ENCODE measurements at places on chromosomes 1 and 21.

DNA sequence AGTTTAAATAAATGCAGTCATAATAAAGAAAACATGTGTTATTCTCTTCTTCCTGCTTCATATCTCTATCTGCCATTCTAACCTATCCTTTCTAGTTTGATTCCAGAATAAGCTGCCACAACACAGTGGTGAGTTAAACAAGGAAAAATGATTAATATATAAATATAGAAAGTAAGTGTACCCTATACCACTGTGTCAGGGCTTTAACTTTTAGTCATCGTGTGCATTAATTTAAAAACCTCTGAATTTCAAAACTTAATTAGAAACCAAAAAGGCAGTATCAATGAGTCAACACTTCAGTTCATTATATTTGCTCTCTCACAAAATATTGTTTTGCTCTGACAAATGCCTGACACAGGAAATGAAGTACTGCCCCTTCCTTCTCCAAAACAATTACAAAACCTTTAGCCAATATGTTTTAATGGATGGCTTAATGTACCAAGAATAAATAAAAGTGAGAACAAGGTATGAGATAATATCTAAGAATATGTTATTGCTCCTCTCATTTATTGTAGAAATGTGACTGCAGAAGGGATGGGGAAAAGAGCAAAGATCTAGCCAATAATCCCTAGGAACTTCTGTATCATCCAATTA is 634.8 kb downstream of the KCNT2 start:
- no peak for DNase-seq

DNA sequence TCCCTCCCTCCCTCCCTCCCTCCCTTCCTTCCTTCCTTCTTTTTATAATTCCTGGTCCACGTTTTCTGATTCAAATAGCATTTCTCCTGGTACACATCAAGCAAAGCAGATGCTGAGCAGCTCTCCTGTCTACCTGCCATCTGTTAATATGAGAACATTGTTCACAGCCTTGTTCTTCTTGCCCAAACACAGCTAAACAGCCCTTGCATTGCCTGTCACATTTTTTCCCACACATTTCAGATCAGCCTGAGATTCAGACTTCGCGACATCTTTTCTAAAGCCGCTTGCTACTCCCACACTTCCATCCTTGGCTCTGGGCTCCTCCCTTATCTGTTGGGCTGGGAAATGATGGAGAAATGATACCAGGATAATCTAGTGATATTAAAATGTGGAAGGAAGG is 200.5 kb downstream of the PCP4 start:
- DNase-seq, result no peak

DNA sequence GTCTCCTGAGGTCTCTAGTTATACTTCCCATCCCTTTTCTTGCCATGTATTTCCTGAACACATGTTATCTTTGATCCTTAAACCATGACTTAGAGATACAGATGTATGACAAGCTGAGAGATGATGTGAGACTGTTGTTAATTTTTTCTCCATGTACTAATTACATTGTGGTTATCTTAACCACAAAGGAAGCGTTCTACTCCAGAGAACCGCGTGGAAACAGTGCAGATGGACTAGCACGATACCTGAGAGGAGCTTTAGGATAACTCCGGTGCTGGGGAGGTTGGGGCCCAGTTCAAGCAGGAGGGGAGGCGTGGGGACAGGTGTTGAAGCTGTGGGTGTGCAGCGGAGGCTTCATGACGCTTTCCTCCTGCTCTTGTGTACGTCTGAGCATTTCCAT is 17.5 kb downstream of the PDE9A start:
- no peak for DNase-seq

DNA sequence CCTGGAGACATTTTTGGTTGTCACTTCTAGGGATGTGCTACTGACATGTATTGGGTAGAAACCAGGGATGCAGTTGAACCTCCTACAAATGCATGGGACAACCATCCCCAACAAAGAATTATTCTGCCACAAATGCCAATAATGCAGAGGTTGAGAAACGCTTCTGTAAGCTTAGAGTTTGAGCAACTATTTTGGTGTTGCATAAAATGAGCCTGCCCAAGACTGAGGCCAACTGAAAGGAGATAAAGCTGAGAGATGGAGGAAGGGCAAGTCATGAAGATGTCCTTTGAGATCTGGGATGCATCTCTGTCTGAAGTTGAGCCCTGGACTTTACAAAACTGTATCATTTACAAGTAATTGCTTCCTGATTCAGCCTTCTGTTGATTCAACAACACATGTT is 106.9 kb downstream of the KCNJ15 start:
- no peak for DNase-seq

DNA sequence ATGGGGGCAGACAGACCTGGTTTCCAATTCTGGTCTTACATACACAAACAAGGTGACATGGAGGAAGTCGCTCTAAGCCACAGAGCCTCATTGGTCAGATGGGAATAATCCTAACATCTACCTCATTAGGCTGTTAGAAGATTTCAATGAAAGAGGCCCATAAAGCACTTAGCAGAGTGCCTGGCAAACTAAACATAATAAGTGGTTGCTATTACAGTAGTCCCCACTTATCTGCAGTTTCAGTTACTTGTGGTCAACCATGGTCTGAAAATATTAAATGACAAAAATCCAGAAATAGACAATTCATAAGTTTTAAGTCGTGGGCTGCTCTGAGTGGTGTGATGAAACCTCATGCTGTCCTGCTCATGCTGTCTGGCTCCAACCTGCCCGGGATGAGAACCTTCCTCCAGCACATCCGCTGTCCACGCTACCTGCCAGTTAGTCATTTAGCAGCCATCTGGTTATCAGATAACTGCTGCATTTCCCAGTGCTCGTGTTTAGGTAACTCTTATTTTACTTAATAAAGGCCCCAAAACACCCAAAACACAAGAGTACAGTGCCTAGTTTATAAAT is 112.3 kb downstream of the DDX20 start:
- no peak for DNase-seq

DNA sequence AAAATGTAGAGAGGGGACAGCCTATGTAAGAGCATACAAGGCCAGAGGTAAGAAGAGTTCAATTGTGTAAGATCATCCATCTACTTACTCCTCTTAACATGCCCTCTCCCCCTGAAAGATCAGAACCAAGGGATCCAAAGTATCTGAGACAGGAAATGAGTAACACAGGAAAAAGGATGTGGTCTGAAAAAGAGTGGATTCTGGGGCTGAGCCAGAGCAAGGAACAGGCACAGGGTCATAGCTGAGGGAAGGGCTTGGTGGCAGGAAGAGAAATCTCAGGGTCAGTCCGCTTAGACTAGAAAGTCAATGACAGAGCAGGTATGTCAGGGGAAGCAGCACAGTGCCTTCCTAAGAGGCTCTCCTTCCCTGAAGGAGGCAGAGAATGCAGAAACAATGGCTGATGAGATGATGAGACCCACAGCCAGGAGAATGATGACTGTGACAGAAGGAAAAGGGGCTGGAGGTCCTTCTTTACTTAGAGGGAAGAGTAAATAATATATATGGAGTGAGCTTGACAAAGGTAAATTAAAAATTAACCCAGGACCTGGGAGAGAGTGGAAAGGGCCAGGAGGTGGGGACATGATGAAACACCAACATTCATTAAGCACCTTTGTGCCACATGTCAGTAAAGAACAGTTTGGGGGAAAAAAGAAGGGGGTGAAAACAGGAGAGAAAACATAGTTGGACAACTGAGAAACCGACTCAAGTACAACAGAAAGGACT is 26.2 kb upstream of the A3GALT2 start:
- peak; percentile 77 for DNase-seq

- DNase-seq, result no peak
Observed at GRCh38 chr1:240169188-240169587, 77.5 kb downstream of the FMN2 start.

DNA sequence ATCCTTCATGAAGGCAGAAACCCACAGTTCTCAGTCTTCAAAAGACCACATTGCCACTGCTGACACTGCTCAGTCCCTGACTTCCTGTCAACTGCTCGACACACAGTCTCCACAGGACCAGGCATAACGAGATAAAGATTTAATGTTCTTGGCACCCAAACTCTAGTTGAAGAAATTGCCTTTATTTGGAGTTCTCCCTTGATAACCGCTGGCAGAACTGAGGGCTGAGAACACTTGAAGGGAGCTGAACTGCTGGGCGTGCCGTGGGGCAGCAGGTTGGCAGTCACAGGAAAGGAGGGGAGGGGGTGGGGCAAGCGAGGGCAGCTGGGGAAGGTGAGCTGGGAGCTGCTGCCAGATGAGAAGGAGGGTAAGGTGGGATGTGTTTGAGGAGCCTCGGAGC is 15.9 kb downstream of the HENMT1 start:
- DNase-seq, result no peak

- DNase-seq, result no peak
Observed at GRCh38 chr1:157495285-157495684, 57.0 kb downstream of the FCRL5 start.

DNA sequence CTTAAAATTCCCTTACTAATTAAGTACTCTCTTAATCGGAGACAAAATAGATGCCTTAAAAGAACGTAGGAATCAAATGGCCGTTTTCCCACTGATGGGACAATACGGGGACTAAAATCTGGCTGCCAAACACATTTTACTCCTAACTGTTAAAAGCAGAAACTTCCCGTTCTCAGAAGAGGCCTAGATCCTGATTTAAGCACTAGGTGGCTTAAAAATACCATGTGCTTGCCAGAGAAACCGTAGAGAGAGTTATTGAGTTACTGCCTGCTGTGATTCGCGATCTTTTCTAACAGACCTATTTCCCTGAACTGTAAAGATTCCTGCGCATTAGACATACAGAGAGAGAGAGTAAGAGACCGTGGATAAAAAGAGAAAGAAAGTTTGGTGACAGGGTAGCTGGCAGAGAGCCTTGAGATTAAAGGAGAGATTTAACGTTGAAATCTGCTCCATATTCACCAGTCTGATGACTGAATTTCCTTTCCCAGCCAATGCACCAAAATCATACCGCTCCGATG is 54.4 kb upstream of the STUM start:
- DNase-seq, result no peak

DNA sequence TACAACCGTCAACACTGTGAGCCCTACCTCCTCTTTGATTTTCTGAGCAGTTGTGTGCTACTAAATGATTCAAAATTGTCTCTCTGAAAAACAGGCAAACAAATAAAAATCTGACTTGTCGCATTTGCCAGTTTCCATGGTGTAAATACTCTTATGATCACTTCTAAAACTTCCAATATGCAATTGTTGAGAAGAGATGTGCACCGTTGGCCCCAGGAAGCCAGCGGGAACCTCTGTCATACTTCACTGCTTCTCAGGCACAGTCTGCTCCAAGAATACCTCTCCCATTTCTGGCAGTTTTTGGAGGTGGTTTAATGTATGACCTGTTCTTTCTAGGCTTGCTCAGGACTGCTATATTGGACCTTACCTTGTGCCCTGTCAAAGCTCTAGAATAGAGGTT is 196.0 kb upstream of the NCAM2 start:
- DNase-seq, result no peak

- DNase-seq, result no peak
Observed at GRCh38 chr1:28895896-28896608, 18.3 kb upstream of the EPB41 start.

- no peak for DNase-seq
Observed at GRCh38 chr21:26490771-26491170, 82.3 kb downstream of the CYYR1 start.

DNA sequence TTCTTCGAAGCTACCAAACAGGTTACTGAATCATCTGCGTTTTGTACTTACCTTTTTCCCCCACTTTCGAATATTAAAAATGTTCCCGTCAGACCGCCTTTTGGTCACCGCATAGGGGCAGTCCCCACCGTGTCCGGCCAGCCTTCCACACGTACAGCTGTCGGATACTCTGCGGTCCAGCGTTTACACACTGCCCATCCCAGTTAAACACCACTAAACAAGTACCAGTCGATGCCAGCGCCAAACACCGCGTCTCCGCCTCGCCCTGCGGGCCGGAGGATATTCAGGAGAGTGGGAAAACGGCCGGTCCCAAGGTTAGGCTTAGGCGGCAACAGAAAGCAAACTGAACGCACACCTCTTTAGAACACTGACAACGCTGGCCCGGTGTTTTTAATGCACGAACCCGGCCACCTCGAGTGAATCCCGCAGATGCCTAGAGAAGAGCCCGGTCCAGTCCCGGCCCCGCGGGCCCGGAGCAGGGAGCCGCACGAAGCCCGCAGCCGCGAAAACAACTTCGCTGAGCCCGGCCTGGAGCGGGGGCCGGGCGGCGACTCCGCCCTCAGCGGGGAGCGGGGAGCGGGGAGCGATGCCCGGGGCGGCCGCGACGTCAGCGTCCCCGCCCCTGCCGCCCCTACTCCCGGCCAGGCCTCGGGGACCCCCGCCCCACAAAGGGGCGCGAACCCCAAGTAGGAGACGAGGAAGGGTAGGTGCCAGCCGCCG is 730 bp upstream of the PHF13 start:
- no peak for DNase-seq

GRCh38 chr21:45464309-45464708 is 59.3 kb downstream of the COL18A1 start:
- DNase-seq, result no peak

DNA sequence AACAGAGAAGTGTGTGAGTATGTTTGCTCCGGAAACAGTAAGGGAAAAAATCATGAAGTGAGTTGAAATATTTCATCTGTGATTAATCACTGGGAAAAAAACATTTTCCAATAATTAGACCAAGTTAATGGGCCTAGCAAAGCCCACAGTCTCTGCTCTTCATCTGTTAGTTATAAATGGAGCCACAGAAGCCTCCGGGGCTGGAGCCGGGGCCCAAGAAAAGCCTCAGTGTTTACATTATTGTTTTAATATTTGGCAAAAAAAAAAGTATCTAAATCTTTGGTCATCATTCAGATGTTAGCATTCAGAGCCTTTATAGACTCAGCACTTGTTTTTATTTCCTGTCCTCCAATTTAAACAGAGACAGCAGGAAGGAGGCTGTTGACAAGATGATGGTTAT is 115.0 kb downstream of the UBE2U start:
- DNase-seq, result no peak

DNA sequence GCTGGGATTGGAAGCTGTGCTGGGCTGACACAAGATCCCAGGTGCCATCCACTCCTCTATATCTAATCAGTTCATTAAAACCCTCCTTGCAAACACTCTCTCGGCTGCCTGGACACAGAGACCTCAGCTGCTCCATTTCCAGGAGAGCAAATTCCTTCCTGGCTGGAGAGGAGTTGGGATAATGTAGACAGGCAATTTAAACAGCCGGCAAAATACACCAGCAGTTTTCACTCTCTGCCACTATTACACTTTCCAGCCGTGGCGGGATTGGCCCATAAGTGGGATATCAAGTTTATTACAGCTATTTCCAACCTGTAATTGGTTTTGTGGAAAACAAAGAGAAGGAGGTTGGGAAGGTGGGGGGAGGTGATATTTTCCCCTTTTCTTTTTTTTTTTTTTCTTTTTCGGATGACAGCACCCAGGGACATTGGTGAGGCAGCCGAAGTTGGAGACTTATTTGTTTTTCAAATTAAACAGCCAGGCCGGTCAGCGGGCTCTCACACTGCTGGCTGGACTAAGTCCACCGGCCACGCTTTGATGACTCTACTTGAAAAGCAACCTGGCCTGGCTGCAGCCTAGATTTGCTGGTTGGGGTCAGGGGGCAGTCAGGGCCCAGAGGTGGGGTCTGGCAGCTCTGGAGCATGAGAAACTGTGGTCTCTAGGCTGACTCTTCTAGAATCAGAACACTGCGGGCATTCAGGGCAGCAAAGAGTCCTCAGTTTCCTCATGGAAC is 177.4 kb downstream of the IGSF21 start:
- no peak for DNase-seq

- no peak for DNase-seq
Observed at GRCh38 chr1:157399984-157400382, 152.3 kb downstream of the FCRL5 start.
